AG04449 (cell line): ENCODE measurements at places on chromosomes 11 and 22.
A peak's percentile ranks its signal among the peaks of the same experiment; 100 is the strongest.

- DNase-seq, result no peak
These were observed 434.7 kb downstream of the TBC1D22A start for GRCh38 chr22:47196881-47197772.

DNA sequence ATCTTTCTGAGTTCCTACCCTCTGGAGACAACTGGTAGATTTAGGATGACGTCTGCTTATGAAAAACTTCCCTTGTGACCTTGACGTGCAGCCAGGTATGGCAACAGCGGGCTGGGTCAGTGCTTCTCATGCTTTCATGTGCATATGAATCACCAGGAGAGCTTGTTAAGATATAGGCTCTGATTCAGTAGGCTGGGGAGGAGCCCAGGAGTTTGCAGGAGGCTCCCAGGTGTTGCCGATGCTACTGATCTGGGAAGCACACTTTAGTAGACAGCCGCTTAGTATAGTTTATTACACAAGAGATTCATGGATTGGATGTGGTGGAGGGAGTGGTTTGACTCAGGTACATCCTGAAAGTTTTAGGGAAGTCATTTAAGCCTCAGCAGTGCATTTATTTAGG, 23.8 kb downstream of the DIXDC1 start:
- DNase-seq, result no peak

- DNase-seq, result peak; percentile 40
These were observed 121.5 kb downstream of the CD44 start for GRCh38 chr11:35260342-35260985.

- DNase-seq, result no peak
These were observed 77.8 kb downstream of the UBASH3B start for GRCh38 chr11:122733318-122733717.

DNA sequence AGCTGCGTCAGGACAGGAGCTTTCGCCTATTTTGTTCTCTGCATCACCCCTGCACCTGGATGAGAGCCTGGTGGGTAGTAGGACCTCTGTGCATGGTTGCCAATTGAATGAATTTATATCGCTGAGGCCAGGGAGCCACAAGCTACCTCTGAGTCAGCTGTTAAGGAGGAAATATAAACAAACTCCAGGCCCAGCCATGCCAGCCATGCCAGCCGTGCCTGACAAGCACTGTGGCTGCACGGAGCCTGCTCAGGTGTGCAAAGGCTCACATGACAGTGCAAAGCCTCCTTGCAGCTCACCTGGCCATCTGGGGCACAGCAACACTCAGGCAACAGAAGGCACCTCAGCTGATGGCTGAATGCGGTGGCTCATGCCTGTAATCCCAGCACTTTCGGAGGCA, 33.7 kb upstream of the LINC01488 start:
- DNase-seq, result no peak

- no peak for DNase-seq
These were observed 31.4 kb downstream of the IGHMBP2 start for GRCh38 chr11:68935066-68935465.

DNA sequence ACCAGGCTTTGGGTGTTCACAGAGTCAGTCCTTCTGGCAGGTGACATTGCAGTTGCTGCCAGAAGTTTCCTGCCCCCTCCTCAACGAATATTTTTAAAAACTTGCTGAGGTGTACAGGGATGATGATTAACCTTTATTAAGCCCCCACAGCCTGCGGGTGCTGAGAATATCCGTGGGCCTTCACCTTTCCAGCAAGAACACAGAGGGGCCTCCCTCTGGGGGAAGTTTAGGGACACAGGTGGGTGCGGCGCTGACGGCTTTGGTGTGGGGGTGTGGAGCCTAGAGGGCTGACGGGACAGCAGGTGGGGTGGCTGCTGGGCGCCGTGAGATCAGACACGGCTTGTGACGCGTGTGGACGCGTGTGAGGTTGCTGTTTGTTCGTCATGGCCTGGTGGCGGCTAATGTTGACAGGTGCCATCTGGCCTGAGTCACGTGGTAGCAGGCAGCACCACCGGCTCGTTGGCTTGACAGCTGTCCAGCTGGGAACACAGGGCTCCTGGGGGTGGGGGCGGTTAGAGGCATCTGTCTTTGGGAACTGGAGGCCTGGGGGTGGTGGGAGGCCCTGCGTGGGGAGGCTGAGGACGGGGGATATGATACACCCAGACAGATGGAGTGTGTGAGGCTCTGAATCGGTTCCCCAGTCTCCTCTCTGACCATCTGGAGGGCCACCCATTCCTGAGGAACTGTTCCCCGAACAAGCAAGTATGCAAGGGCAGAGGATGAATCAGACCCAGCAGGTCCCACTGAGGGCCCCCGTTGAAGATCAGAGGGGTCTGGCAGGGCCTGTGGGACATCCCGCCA, 12.5 kb upstream of the LRRC10B start:
- no peak for DNase-seq
